Activated naive CD8-positive, alpha-beta T cell treated with anti-CD3 and anti-CD28 coated beads, Interleukin-2, amount 10 ng/mL, durations not matched to agents 7 days and 5 days (primary cell): ENCODE measurements at places on chromosomes 1 and 21. TPM values are rescaled to one million over a fixed set of nuclear protein-coding genes. Genes with fewer than 3 reads are reported as not detected.

The NR1I3 gene
- not detected for total RNA-seq

DNA sequence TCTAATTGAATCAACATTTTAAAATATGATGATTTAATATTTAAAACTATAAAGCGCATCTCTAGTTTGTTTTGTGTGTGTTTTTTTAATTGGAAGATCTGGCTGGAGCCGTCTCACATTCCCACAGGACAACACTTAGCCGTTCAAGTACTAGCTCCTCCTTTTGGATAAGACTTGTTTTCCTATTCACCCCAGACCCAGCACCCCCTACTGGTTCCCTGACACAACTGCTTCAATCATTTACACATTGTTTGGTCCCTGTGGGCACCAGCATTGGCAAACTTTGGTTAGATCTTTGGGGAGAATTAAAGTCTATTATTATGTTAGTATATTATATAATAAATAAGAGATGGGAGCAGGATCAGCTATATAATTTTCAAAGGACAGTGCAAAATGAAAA, 34.5 kb downstream of the TYW3 start:
- no peak for DNase-seq
- no peak overlapping the region for H3K4me3 ChIP-seq
- H3K27ac ChIP-seq, result no peak overlapping the region
- no peaks in the 10 kb centered on the region for H3K27me3 ChIP-seq

GRCh38 chr1:62230718-62231117, 36.1 kb downstream of the L1TD1 start:
- H3K4me3 ChIP-seq, result no peak overlapping the region
- no peaks in the 10 kb centered on the region for H3K27me3 ChIP-seq
- no peaks in the 10 kb centered on the region for H3K4me1 ChIP-seq
- no peaks in the 10 kb centered on the region for H3K36me3 ChIP-seq
- no peak for DNase-seq
- H3K27ac ChIP-seq, result no peak overlapping the region

The NUDC gene
- total RNA-seq, result 59.1 TPM
